Activated CD4-positive, alpha-beta memory T cell treated with anti-CD3 and anti-CD28 coated beads for 36 hours (primary cell): ENCODE measurements at places on chromosomes 6 and 20.
A peak's percentile ranks its signal among the peaks of the same experiment; 100 is the strongest.

DNA sequence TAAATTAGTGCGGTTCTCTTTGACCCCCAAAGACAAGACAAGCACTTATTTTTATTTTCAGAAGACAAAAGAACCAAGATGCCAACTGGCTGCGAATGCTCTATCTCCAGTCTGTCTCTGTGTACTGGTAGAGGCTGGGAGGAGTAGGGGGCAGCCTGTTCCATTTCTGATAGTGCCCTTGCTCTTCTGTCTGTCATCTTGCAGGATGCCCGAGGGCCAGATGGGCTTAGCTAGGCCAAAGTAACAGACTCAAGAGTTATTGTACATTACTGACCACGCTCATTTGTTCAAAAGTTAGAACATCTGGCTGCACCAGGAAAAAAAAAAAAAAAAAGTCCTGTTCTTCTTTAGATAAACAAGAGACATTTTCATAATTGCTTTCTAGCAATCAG, 198.1 kb upstream of the UST start:
- no peak for DNase-seq

GRCh38 chr20:53829724-53830521, 236.3 kb upstream of the ZNF217 start:
- no peak for DNase-seq

DNA sequence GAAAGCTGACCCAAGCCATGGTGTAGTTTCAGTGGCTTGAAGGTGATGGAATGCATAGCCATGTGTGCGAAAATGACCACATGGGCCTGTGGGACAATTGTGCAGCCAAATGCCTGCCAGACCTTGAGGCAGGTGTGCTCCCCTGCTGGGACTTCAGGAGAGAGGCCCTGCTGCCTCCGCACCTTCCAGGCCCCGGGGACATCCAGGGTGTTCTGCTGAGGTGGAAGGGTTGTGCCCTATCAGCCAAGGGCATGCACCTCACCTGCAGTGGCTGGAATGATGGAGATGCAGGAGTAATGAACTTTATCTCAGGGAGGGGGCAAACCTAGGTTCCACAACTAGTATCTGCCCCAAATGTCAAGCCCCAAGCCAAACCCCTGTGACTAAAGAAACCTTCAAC, 44.0 kb downstream of the PRND start:
- DNase-seq, result no peak

DNA sequence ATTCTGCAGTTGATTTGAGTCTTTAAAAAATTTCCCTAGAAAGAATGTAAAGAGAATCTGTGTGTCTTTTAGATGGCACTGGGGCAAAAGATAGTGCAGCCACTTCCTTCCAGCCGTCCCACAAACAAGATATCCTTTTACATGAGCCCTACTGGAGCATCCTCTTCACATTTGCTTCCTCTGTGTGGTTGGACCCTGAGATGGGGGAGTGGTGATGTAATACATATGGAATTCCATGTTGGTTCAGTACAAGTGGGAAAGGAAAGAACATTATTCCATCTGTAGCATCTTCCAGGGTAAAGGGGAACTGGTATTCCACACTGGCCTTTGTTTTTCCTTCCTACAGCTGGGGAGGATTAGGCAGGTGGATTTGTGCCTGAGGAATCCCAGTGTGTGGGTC, 78.9 kb upstream of the ISM1 start:
- no peak for DNase-seq

GRCh38 chr6:78489874-78490273, 377.5 kb upstream of the IRAK1BP1 start:
- DNase-seq, result no peak

GRCh38 chr6:34890533-34890925, 1.5 kb downstream of the ANKS1A start:
- DNase-seq, result no peak

GRCh38 chr6:17470938-17471327, 77.5 kb downstream of the CAP2 start:
- DNase-seq, result no peak

GRCh38 chr6:106275692-106276091, 49.9 kb downstream of the ATG5 start:
- DNase-seq, result no peak

GRCh38 chr6:54621285-54621684, 225.3 kb upstream of the FAM83B start:
- DNase-seq, result no peak

DNA sequence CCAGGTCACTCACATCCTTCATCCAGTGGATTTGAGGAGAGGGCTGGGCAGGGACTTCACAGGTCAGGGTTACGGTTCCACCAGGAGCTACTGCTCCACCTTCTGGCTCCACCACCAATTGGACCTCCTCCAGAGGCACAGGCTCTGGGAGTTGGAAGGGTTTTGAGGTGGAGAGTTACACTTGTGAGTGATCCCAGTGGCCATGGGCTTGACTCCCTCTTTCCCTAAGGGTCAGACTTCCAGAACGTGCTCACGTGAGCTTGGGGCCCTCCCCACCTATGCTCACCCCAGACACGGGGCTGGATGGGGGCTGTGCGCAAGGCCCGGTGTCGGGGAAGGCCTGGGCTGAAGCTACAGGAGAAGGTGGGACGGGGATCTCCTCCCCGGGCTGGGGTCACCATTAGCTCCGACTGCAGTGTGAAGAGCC, 1.5 kb downstream of the AGER start:
- no peak for DNase-seq

- no peak for DNase-seq
Measured at GRCh38 chr6:40928307-40928706, 110.7 kb downstream of the UNC5CL start.

DNA sequence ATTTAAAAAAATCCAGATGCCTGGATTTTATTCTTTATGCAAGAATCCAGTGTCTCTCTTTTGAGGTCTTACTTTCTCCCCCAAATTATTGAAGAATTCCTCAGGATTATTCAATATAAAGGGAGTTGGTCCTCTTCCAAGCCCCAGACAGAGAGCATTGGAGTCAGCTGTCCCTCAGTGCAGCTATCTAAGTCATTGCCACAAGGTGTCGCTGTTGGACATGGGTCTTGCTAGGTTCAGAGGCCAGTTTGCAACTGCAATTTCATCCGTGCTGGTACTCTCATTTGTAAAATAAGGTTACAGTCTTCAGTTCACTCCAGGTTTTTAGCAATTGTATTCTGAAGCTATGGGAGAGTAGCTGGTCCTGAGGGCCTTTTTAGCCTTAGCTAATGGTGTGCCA, 27.8 kb downstream of the CCN2 start:
- peak; percentile 60 for DNase-seq

GRCh38 chr20:19682249-19682648, 75.8 kb upstream of the RIN2 start:
- DNase-seq, result no peak

GRCh38 chr20:4014031-4014474, 1.3 kb downstream of the RNF24 start:
- DNase-seq, result peak; percentile 28

DNA sequence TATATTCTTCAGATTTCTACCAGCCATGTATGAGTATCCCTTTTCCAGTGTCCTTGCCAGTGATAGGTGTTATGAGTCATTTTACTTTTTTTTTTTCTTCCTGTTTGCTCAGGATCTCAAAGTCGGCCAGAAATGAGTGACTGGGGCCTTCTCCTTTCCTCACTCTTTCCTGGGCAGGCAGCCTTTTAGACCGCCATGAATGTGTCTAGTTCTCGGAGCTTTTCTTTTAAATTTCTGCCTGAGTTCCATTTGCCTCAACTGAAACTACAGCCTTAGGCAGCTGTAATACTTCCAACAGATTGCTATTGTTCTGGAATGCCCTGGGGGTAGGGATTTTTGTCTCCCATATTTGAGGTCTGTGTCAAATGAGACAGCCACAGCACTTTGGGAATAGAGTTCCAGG, 83.7 kb downstream of the STXBP5 start:
- DNase-seq, result no peak

- DNase-seq, result no peak
Measured at GRCh38 chr20:10527781-10528180, 92.7 kb downstream of the SLX4IP start.

- DNase-seq, result no peak
Measured at GRCh38 chr6:83417880-83418663, 12.8 kb downstream of the ME1 start.

DNA sequence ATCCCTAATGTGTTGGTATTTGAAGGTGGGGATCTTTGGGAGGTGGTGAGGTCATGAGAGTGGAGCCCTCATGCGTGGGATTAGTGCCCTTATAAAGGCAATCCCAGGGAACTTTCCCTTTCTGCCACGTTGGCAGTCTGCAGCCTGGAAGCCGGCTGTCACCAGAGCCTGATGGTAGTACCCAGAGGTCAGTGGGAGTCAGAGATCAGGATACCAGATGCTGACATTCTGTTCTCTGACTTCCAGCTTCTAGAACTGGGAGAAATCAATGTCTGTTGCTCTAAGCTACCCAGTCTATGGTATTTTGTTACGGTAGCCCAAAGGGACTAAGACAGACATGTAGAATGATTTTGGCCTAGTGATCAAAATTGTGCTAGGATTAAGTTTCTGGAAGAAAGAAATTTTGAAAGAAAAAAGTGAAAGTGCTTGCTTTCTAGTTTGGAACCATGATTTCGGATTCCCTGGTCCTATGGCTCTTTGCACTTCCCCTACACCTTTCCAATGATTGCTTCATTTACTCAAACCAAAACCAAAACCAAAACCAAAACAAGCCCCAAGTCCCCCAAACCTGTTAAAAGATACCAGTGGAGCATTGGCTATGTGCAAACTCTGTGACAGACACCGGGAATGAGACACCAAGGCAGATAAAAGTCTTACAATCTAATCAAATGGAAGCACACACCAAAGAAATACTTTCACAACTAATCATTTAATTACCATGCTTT, 173.7 kb upstream of the ZNF217 start:
- DNase-seq, result no peak

- DNase-seq, result no peak
Measured at GRCh38 chr6:161360520-161360919, 86.7 kb upstream of the AGPAT4 start.

GRCh38 chr6:32968867-32969684, 682 bp downstream of the BRD2 start:
- peak; percentile 82 for DNase-seq

DNA sequence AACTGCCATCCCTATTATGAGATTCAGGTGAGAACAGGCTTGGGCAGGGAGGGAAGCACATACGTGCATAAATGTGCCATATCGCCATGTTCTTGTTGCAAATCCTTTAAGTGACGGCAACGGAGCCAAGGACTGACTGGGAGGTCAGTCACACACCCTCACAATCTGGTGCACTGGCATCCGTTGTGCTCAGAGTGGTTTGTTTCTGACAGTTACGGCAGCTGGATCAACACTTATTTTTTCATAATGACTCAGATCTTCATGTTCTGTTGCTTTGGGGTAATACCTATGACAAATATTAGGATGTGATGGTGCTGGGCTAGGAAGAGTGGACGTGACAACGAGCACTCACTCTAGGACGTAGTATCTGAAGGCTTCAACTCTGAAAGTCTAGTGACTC, 56.2 kb upstream of the PREP start:
- peak; percentile 71 for DNase-seq

GRCh38 chr20:61986762-61987321, 78.8 kb downstream of the TAF4 start:
- DNase-seq, result no peak

DNA sequence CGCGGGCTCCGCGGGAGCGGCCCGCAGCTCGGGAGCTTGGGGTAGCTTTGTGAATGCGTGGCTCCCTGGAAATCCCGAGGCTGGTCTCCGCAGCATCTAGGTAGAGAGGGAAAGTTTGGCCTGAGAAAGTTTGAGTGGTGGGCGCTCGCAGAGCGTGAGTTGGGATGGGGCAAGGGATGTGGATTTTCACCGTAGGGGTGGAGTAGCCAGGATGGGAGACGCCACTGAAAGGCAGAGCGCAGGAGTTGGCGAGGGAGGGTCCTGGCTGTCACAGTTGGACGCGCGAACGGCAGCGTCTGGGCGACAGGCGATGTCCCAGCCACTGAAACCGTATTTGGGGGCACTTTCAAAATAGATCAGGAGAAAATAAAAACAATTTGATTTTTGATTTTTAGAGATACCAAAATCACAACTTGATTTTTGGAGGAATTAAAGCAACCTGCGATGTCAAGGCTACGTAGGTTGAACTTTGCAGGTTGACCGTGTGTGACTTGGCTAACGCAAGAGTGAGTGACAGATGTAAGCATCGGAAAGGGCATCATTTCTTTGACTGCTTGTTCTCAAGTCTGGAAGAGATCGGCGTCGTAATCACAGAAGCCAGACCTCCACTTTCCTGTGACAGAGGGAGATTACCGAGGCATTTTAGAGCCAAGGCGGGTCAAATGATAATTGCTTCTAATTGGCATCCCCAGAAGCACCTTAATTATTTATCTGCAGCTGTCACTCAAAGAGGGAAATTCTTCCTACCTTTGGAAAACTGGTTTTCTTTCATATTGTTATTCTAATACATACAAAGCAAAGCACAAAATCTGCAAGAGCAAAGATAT, 646 bp downstream of the HEY2 start:
- no peak for DNase-seq

- DNase-seq, result no peak
Measured at GRCh38 chr6:38150681-38151296, 331.3 kb downstream of the ZFAND3 start.

- DNase-seq, result no peak
Measured at GRCh38 chr6:139764498-139764986, 390.1 kb upstream of the CITED2 start.
